ENCODE measurements at places on chromosomes 11 and 22.

GRCh38 chr11:121766991-121767390 is 314.2 kb upstream of the SORL1-AS1 start:
- no peak for DNase-seq

DNA sequence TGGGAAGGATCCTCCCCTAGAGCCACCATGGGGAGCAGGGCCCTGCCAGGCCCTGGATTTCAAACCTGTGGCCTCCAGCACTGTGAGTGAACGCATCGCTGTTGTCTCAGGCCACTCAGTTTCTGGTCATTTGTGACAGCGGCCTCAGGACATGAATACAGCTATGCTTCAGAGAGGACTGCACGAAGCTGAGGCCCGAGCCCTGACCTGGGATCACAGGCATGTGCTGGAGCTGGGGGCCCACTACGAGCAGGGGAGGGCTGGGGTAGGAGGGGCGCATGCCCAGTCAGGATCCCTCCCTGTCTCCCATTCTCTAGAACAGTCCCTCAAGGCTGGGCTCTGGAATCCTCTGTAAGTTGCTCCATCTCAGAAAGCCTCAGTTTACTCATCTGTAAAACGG is 242.1 kb downstream of the CTTN start:
- DNase-seq = no peak

GRCh38 chr11:124799348-124800225 is 619 bp downstream of the MSANTD2 start:
- DNase-seq = peak; percentile 41

DNA sequence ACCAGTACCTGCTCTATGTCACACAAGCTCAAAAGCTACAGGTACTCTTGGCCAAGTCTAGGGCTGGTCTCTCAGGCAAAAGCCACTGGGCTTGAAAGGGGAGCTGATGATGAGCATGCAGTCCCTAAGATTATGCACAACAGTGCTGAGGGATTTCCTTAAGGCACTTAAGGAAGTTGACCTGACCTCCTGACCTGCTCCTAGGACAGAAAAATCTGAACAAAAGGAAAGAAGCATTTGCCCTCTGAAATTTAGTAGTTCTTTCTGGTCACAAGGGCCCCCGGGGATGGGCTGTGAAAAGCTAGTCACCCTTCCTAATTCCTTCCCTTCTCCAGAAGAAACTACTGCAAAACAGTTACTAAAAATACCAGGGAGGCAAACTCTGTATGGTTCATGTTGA is 83.6 kb upstream of the PHOX2A start:
- DNase-seq = no peak

GRCh38 chr11:112315057-112315720 is 54.5 kb upstream of the PLET1 start:
- no peak for DNase-seq

- no peak for DNase-seq
Measured at GRCh38 chr22:41848468-41848867, 15.6 kb downstream of the SREBF2 start.

GRCh38 chr11:91513734-91514133 is 710.9 kb upstream of the FAT3 start:
- no peak for DNase-seq

Measured in NCI-H1105 (cell line).